Fibroblast of skin of right biceps (primary cell): ENCODE measurements at places on chromosomes 4 and X.

DNA sequence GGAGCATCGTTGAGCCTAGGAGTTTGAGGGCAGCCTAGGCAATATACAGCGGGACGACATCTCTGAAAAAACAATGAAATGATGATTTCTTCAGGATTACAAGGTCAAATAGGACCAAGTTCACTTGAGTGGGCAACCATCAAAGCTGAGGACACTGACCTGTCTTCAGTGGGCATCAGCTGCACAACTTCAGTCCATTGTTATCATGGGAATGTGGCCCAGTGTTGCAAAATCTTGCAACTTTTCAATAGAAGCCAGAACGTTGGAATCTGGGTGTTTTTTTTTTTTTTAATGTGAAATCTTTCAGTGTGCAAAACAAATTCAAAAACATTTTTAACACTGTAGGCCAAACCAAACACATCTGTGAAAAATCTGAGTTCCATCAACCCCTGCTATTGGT lies 155.4 kb upstream of the PLAC1 start:
- DNase-seq, result no peak

DNA sequence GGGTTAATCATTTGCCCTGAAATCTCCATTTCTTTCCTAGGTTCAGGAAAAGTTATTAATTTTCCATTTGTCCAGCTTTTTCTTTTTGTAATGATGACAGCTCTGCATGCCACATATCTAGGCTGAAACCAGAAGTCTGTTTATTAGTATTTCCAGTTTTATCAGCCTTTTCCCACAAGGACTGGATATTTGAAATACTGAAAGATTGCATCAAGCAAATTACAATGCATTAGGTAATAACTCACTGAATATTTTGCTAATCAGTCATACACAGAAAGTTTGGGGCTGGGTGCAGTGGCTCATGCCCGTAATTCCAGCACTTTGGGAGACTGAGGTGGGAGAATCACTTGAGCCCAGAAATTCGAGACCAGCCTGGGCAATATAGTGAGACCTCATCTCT lies 21.5 kb downstream of the SLC9A7 start:
- DNase-seq, result peak; percentile 79

GRCh38 chrX:69028761-69029120 lies 136.5 kb downstream of the PJA1 start:
- DNase-seq, result no peak

DNA sequence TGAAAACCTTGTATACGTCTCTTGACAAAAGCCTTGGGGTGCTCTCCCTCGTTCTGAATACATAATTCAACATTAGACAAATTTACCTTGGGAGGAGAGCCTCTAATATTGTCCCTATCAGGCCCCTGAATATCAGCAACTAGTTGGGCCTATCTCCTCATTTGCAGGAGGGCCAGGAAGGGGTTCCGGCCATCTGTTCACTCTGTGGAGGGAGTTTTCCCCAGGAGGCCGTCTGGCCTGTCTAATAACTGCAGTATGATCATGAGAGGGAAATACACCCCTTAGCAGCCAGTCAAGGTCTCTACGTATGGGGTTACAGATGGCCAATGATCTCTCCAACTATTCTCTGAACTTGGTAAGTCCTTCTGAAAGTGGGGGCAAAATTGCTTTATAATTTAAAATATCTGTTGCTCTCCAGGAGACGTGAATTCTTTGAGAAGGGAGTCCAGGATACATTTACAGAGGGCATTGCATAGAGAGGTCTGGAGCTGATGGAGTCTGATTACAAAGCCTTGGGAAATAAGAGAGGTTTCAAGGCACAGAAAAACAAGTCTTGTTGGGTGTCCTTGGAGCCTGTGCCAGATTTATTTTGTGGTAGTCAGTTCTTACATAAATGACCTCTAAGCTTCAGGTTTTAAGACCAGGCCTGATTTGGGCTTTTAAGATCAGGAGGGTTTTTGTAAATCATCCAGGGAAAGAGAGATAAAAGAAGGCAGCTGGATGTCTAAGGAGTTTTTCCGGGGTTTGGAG lies 48.2 kb upstream of the UXT start:
- no peak for DNase-seq

DNA sequence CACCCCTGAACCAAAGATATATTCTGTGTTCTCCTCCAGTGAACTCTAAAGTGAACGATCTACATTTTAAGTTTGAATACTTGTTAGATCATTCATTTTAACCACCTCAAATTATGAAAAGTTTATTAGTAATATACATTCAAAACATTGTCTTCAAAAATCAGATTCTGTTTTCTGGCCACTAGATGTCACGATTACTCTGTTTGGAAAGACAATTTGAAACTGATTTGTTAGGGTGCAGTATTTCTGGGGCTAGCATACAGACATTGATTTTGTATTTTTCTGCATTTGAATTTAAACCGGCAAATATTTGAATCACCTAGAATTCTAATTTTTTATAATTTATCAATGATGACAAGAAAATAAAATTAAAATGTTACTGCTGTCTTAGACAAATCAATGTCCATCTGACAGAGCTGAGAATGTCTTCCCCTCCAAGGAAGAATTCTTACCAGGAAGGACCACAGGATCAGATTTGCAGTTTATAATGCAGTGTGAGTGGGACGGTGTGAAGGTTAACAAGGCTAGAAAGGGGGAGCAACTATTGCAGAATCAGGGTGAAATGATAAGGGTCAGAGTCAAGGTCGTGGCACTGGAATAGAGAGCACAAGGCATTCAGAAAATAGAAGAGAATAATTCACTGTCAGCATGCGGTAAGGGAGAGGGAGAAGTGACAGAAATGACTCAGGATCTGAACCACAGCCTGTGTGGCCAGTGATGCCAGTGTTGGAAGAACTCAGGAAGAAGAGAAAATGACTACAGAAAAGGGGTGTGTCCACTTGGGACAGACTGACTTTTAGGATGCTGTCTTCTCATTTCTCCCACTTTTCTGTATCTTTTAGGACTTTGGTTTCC lies 91.6 kb downstream of the ANXA10 start:
- peak; percentile 54 for DNase-seq

GRCh38 chrX:12741416-12741815 lies 49.8 kb upstream of the PRPS2 start:
- no peak for DNase-seq

DNA sequence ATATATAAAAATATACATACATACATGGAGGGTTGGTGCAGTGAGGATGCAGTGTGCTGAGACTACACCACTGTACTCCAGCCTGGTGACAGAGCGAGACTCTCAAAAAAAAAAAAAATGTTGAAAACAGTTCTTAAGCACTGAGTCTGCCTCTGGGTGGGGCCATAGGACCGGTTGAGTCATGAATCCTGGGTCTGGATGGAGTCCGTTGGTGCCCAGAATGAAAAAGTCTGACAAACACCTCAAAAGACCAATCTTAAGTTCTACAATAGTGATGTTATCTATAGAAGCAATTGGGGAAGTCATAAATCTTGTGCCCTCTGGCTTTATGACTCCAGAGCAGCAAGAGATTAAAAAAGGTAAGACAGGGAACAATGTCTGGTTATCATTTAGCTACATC lies 70.4 kb downstream of the FGFBP1 start:
- no peak for DNase-seq

DNA sequence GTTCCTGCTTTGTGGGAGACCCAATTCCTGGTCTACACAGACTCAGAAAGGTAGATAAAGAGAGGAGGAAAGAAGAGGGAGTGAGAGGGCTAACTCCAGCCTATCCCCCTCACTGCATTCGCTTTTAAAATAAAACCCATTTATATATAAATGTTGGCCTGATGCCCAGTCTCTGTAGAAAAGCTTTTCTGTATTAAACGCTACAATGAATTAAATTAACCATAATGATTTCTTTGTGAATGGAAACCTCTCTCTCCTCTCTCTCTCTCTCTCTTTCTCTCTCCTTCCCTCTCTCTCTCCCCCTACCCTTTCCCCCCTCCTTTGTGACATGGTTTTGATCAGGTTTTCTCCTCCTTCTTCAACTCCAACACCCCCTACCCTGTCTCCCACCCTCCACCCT lies 34.8 kb downstream of the PJA1 start:
- DNase-seq, result no peak

GRCh38 chrX:36575670-36576069 lies 432.5 kb upstream of the FAM47C start:
- DNase-seq, result no peak

DNA sequence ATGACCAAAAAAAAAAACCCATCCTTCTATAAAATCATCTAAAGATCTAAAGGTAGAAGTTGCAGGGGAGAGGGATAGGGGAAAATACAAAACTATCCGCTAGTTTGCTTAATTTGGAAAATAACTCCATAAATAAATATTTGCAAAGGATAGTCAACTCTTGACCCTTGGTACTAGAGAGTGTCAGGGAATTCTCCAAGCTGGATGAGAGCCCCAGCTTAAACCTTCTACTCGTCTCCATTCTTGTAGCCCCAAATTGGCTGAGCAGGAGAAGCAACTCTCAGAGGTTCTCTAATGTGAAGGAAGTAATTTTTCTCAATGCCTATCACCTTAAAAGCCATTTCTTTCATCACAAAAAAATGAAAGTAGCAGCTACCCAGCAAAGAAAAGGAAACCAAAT lies 35.2 kb downstream of the ACSL4 start:
- no peak for DNase-seq

GRCh38 chrX:70509078-70509477 lies 64.4 kb downstream of the DLG3 start:
- no peak for DNase-seq
